ENCODE measurements at places on chromosomes 7 and 10. TPM values are rescaled to one million over a fixed set of nuclear protein-coding genes. Genes with fewer than 3 reads are reported as not detected.

TAS2R5 gene
- total RNA-seq: 2.5 TPM

MLXIPL gene
- 26.2 TPM for total RNA-seq

GIMAP5 gene
- total RNA-seq: 30.0 TPM

PRPS1L1 gene
- not detected for total RNA-seq

TMUB1 gene
- total RNA-seq: 36.9 TPM

SYCE1 gene
- 1.2 TPM for total RNA-seq

FKBP9 gene
- 109 TPM for total RNA-seq

PAX2 gene
- 102 TPM for total RNA-seq

CTAGE6 gene
- 0.13 TPM for total RNA-seq

GIMAP1 gene
- total RNA-seq: 10.2 TPM
